ENCODE measurements at places on chromosomes 4 and X.

DNA sequence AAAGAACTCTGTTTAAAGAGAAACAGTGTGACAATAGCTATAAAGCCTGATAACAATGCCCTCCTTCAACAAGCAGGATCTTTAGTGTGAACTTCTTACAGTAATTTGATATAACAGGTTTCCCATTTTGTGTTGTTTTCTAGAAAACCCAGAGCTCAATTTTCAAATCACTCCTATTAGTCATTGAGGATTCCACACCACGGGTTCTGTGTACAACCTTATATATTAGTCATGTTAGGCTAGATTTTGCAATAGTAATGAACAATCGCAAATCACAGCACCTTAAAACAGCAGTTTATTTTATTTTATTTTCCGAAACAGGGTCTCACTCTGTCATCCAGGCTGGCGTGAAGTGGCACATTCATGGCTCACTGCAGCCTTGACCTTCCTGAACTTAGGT, 1020.9 kb upstream of the INTU start:
- no peak for DNase-seq

GRCh38 chr4:19857380-19857779, 394.3 kb upstream of the SLIT2 start:
- no peak for DNase-seq

DNA sequence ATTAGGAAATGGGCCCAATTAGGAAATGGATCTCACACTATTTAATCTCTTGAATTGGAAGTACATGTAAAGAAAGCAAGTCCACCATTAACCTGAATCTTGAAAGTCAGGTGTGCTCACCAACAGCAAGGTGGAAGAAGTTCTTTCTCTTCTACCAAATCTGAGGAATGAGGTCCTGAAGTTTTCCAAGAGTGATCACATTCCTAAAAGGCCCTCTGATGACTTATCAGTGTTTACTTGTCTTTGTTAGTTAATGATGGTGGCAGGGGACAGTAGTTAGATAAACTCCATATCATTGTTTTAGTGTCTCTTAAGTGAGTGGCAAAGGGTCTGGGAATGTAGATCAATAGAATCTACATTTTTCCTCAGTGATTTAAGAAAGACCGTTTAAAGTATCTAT, 61.3 kb upstream of the APELA start:
- no peak for DNase-seq

DNA sequence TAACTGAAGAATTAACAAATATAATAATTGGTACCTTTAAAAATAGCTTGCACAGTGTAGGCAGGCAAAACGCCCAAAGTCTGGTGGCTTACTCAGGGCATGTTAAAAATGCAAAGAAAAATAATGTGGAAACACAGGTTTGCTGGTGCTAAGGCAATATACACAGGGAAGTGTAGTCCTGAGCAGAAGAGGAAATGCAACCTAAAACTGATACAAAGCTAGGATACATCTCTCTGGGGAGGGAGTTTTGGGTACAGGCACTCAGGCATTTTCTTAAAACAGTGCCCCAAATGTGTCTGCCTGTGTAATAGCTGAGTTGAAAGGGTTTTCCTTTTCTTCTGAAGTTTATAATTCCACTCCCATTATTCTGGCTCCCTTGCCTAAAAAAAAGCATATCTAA, 47.4 kb downstream of the TMPRSS11E start:
- DNase-seq, result no peak

DNA sequence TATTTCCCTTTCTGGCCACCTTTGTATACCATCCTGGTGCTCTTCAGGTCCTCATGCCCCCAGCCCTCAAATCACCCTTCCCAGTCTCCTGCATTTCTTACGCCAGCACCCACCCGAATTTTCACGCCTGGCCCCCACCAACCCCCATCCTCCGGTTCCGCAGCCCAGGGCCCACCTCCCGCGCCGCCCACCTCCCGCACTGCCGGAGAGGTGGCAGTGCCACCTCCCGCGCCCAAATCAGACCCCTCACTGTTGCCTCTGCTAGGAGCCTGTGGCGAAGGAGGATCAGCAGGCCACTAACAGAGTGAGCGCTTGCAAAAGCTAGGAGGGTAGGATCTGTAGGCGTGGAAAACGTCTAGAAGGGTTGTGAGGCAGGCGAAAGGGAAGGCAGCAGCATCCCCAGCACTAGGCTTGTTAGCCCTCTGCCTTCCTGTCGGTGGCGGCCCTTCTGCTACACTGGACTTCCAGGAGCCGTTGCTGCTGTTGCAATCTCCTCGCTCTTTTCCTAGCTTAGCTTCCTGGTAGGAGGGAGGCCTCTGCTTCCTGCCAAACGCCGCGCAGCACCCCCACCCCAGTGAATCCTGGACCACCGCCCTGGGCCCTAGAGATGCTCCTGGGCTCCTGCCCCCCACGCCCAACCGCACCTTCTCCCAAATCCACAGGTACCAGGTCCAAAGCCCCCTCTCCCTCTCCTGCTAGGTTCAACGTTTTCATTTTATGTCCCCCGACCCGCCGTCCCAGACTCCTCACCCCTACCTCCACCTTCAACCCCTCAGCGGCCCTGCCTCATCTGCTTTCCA, 51.0 kb downstream of the SPIN2B start:
- DNase-seq, result no peak

GRCh38 chr4:111754003-111754402, 391.3 kb upstream of the FAM241A start:
- DNase-seq, result no peak

GRCh38 chrX:10828640-10829039, 208.3 kb upstream of the MID1 start:
- DNase-seq, result no peak

- no peak for DNase-seq
These were observed 40.9 kb upstream of the VEGFC start for GRCh38 chr4:176833400-176834175.

DNA sequence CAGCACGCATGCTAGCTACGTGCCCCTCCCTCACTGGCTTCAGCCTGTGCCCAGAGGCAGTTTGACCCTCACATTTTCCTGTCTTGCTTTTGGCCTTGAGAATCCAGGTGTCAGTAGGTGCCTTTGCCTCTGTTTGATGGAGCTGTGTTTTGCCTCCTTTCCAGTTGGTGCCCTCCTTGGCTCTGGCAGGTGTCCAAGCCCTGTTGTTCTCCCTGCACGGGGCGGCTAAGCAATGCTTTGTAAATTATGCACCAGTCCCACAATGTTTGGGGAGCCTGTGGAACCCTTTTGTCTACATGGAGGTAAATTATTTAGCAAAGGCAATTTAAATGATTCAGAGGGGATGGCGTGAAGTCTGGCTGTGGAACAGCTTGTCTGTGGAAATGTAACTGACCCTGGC, 202.9 kb upstream of the BOD1L1 start:
- DNase-seq, result no peak

GRCh38 chr4:65033899-65034298, 624.6 kb upstream of the TECRL start:
- no peak for DNase-seq

- peak; percentile 61 for DNase-seq
These were observed 504 bp upstream of the RBM3 start for GRCh38 chrX:48573690-48574269.

- no peak for DNase-seq
These were observed 26.9 kb upstream of the CT47C1 start for GRCh38 chrX:119045884-119046283.

DNA sequence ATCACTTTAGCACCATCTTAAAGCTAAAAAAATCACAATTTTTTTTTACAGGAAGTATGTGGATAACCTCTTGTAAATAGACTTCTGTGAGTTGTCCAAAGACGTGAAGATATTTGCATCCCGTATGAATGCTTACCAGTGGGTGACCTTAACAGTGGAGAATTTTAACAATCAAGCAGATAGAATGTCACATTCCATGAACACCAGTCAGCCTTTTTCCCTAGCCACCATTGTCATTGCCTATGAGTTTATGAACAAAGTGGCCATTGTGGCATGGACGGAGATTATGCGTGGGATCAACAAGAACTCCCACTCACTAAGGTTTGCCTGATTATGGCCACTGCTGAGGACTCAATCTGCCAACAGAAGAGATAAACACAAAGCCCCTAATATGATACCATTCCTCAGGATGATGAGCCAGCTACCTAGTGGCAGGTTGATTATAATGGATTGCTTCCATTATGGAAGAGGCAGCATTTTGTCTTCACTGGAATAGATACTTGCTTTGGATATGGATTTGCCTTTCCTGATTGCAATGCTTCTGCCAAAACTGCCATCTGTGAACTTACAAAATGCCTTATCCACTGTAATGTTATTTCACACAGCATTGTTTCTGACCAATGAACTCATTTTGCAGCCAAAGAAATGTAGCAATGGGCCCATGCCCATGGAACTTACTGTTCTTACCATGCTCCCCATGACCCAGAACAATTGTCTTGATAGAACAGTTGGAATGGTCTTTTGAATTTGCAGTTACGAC, 830.9 kb upstream of the NDST4 start:
- no peak for DNase-seq
